ENCODE measurements at places on chromosomes 11 and 22.

DNA sequence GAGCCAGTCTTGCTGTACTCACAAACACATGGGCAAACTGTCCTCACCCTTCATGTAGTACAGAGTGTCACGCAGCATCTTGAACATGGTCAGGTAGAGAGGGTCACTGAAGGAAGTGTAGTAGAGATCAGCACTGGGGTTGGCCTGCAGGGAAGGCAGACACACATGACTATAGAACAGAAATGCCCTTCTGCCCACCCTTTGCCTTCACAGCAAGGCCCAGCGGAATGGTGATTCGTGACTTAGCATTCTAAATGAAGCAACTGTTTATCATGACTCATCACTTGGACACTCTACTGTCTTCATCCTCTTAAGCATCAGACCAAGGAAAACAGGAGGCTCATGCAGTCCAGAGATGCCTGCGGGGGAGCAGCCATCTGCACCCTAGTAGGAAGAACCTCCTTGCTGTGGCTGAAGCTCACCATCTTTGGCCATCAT is 33.4 kb downstream of the SERPIND1 start:
- no peak for DNase-seq

DNA sequence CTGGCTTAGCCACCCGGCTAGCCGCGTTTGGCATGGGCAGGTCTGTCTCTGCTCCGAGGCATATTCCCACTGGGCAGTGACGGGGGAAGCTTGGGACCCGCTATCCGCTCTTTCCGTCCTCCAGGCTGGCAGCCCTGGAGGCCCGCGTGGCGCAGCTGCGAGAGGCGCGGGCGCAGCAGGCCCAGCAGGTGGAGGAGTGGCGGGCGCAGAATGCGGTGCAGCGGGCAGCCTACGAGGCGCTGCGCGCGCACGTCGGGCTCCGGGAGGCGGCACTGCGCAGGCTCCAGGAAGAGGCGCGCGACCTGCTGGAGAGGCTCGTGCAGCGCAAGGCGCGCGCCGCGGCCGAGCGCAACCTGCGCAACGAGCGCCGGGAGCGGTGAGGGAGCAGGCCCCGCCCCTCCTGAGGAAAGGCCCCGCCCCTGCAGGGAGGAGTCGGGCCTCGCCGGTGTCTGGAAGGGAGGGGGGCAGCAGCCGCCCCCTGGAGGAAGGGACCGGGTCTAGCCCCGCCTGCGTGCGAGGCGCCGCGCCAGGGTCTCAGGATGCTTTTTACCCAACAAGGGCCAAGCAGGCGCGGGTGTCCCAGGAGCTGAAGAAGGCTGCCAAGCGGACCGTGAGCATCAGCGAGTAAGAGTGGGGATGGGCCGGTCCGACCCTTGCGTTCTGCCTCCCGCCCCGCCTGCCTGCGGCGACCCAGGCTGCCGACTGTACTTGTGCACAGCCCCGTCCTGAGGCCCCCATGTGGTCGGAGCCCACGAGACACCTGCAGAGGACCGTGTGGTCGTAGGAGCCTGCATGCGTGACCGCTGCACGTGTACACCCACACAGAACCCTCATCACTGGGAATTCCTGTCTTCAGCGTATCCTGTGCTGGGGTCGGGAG is 7.9 kb downstream of the ATG16L2 start:
- peak; percentile 82 for DNase-seq

GRCh38 chr22:38819387-38819940 is 24.4 kb downstream of the NPTXR start:
- no peak for DNase-seq

- no peak for DNase-seq
These were observed 20.3 kb upstream of the ME3 start for GRCh38 chr11:86692746-86693145.

All from NCI-H748 treated with DMSO at 0.1 percent for 48 hours (cell line).